ENCODE measurements at places on chromosomes 5 and 9. TPM values are rescaled to one million over a fixed set of nuclear protein-coding genes. Genes with fewer than 3 reads are reported as not detected.
A peak's percentile ranks its signal among the peaks of the same experiment; 100 is the strongest.

DNA sequence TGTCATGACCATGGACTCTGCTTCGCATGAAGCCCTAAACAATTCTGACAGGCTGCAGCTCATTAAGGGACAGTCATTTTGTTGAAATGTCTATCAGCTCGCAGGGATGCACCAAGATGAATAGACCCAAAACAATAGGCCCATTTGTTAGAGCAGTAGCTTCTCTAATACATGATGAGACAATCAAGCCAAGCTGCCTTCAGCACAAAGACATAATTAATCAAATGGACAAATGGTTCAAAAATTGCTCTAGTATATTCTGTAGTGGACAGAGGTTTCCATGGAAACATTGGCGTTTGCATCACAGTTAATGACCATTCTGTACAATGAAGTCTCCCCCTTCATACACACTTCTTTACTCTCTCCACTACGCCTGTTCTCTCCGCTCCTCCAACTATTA, 274.6 kb downstream of the ANXA1 start:
- no peak for DNase-seq
- H3K27me3 ChIP-seq: no peaks in the 10 kb centered on the region
- H3K4me3 ChIP-seq: no peak overlapping the region

DNA sequence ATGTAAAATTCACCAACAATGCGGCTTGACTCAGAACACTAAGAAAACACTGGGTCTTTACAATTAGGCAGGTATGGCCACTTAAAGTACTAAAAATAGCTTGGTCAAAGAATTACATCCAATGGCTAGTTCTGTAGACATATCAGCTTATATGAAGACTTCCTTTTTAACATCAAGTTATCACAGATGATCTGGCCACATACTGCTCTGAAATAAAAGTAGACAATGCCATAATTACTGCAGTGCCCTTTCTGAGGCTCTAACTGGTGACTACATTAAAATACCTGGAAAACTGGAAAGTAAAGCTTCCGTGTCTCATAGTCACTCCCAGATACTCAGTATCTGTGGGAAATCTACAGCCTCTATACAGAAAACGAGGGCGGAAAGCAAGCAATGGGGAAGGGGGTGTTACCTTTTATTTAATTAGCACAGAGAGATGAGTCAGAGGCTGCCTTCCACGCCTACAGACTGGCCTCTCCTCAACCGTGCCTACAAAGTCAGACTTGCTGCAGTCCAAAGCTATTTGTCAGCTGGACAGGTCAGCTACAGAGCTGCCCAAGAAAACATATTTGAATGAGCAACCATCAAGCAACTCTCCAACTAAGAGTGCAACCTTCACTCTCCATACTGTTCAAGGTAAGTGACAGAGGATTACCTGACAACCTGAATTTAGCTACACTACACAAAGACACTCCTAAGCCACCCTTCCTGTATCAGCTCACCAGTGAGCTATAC, 8.7 kb downstream of the SERINC5 start:
- H3K4me1 ChIP-seq: peaks cover 35% of the 10 kb centered on the region
- DNase-seq: peak; percentile 97
- H3K27me3 ChIP-seq: no peaks in the 10 kb centered on the region
- peak overlapping the region; percentile 49 for H3K4me3 ChIP-seq
- peak overlapping the region; percentile 96 for H3K27ac ChIP-seq
- no peaks in the 10 kb centered on the region for H3K36me3 ChIP-seq

GRCh38 chr5:14732991-14733390, 68.5 kb downstream of the OTULIN start:
- DNase-seq: no peak
- no peaks in the 10 kb centered on the region for H3K4me1 ChIP-seq
- H3K27ac ChIP-seq: no peak overlapping the region
- no peak overlapping the region for H3K4me3 ChIP-seq

DNA sequence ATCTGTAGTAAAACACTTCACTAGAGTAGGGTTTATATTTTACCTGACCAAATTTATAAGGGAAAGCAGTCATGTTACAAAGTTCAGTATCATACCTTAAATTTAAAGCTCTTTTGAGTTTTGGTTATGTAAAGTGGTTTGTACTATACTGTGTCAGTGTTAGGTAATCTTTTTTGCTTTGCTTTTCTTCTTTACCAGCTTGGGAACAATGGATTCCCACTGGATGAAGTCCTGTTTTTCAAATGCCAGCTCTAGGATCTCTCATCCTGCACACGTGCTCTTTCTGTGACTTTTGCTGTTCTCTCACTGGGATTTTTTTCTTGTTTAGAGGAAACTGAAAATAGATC, 15.9 kb downstream of the CYSTM1 start:
- DNase-seq: no peak
- H3K27ac ChIP-seq: peak overlapping the region; percentile 37

DNA sequence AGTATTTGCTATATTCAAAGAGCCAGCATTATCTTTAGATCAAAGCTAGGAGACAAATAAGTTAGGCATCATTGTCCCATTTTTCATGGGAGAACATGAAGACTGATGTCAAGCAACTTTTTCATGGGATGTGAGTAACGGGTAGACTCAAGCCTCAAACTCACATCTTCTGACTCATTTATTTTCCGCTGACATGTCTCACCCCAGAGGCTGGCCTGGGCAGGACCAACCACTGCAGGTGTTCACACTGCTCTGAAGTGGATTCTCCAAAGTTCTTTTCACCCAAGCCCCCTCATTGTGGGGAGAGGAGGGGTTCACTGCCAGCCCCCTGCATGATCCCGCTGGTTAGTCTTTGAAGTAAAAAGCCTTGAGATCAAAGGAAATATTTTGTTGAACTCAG, 34.9 kb upstream of the BASP1 start:
- DNase-seq: peak; percentile 67
- no peak overlapping the region for H3K4me3 ChIP-seq
- H3K27me3 ChIP-seq: no peaks in the 10 kb centered on the region

DNA sequence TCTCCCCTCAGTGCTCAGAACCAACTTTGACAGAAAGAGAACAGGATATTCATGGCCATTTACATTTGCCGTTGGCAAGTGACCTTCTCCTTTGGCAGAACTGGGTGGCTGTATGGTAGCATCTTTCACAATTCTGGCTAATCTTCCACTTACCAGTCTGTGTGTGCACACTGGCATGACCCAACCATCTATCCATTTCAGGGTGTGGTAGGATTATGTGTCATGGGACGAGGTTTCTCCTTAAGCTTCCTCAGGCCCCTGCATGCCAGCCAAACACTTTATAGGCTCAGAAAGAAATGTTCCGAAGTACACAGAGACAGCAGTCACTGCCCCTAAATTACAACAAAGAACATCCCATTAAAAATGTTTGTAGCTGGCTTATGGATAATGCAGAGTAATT, 497.1 kb downstream of the NFIB start:
- no peak overlapping the region for H3K27ac ChIP-seq
- no peak overlapping the region for H3K4me3 ChIP-seq
- no peaks in the 10 kb centered on the region for H3K4me1 ChIP-seq
- no peaks in the 10 kb centered on the region for H3K27me3 ChIP-seq

GRCh38 chr5:149793256-149793550, 63.1 kb downstream of the PPARGC1B start:
- H3K36me3 ChIP-seq: no peaks in the 10 kb centered on the region
- no peaks in the 10 kb centered on the region for H3K27me3 ChIP-seq
- H3K4me1 ChIP-seq: no peaks in the 10 kb centered on the region

GRCh38 chr5:113379936-113380806, 54.6 kb downstream of the TSSK1B start:
- H3K27ac ChIP-seq: no peak overlapping the region
- no peaks in the 10 kb centered on the region for H3K36me3 ChIP-seq
- no peak for DNase-seq
- no peaks in the 10 kb centered on the region for H3K27me3 ChIP-seq

- H3K27me3 ChIP-seq: no peaks in the 10 kb centered on the region
- H3K4me1 ChIP-seq: peaks cover 5% of the 10 kb centered on the region
- peak within 1 kb of the TSS; percentile 85 for H3K4me3 ChIP-seq
These were observed at the start of gene MIER3 for GRCh38 chr5:56951946-56952691. Gene MIER3 (minus strand): TSS chr5:56952123. CDS start chr5:56952102, 21 bp downstream.

DNA sequence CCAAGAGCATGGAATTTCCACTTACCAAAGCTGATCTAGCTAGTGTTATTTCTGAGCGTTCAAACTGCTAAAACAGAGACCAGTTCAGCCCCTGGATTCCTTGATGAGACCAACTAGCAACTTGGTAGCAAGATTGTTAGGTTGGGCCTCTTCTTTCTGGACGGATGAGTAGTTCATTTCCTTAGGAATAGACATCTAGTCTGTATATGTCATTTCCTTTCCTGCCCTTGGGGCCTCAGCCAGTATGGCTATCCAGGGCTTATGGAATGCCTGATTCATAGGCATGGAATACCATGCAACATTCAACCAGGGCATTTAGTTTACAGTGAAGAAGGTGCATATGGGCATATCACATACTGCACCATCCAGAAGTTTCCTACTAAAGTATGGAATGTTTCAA, 14.5 kb upstream of the LPAR1 start:
- no peak overlapping the region for H3K4me3 ChIP-seq
- H3K27me3 ChIP-seq: no peaks in the 10 kb centered on the region
- peaks cover 5% of the 10 kb centered on the region for H3K4me1 ChIP-seq
- H3K27ac ChIP-seq: no peak overlapping the region
- no peaks in the 10 kb centered on the region for H3K36me3 ChIP-seq

GRCh38 chr5:82004511-82004910, 32.7 kb downstream of the ATG10 start:
- peak; percentile 21 for DNase-seq
- no peaks in the 10 kb centered on the region for H3K27me3 ChIP-seq
- no peak overlapping the region for H3K4me3 ChIP-seq
- no peak overlapping the region for H3K27ac ChIP-seq

DNA sequence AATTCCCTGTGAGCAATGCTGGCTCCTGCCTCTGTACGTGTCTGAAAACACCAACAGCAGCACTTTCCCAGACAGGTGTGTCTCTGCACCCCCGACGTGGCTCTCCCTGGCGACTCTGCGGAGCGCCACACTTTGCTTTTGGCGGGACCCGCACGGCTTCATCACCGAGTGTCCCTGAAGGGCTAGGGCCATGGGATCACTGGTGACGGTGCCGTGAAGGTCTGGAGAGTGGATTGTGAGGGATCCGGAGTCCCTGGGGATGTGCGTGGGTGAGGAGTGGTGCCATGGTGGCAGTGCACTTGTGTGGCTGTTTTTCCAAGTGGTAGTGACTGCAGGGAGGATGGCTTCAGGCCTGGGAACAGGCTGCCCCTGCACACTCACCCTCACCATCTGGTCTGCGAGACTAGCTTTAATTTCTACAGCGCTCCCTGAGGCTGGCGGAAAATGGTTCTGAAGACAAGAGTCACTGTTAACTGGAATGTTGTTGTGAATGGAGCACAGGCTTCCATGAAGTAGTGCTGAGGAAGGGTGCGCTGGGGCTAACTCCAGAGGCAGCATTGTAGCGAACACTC, 3.2 kb downstream of the NKD2 start:
- H3K4me1 ChIP-seq: no peaks in the 10 kb centered on the region
- peaks cover 37% of the 10 kb centered on the region for H3K27me3 ChIP-seq
- no peak overlapping the region for H3K27ac ChIP-seq
- H3K4me3 ChIP-seq: no peak overlapping the region

TMEM171 gene
- total RNA-seq: 0.38 TPM

GARIN3 gene
- not detected for total RNA-seq

CCL28 gene
- 0.16 TPM for total RNA-seq

IFNA2 gene
- not detected for total RNA-seq

CAMK2A gene
- 1.6 TPM for total RNA-seq

NR6A1 gene
- total RNA-seq: 14.5 TPM

RELL2 gene
- 12.9 TPM for total RNA-seq

SLC36A2 gene
- not detected for total RNA-seq

SEC16A gene
- total RNA-seq: 103 TPM

PCA3 gene
- not detected for total RNA-seq

RNF208 gene
- 4.9 TPM for total RNA-seq

LTC4S gene
- 1.2 TPM for total RNA-seq

NTMT1 gene
- total RNA-seq: 55.1 TPM

RPP25L gene
- 13.9 TPM for total RNA-seq

OTP gene
- total RNA-seq: 0.17 TPM

CDH12 gene
- not detected for total RNA-seq

FEM1C gene
- total RNA-seq: 20.6 TPM

ANKRD33B gene
- total RNA-seq: 13.5 TPM

Measured in astrocyte (in vitro differentiated cells and primary cell).